ENCODE measurements at places on chromosomes 7 and 10. TPM values are rescaled to one million over a fixed set of nuclear protein-coding genes. Genes with fewer than 3 reads are reported as not detected.

DNA sequence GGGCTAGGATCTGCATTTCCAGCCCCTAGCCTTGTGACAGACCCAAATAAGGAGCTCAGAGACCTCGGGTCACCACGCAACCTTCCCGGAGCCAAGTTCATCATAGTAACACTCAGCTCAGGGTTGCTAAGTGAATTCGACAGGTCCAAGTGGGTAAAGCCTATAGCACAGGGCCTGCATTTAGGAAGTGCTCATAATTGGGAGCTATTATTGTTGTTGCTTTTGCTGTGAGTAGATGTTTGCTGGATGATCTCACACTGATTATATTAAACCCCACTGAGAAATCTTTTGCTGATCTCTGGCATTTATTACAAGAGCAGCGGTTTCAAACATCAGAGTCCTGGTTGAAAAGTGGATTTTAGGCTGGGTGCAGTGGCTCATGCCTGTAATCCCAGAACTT is 20.3 kb upstream of the SAR1A start:
- no peak for DNase-seq

DNA sequence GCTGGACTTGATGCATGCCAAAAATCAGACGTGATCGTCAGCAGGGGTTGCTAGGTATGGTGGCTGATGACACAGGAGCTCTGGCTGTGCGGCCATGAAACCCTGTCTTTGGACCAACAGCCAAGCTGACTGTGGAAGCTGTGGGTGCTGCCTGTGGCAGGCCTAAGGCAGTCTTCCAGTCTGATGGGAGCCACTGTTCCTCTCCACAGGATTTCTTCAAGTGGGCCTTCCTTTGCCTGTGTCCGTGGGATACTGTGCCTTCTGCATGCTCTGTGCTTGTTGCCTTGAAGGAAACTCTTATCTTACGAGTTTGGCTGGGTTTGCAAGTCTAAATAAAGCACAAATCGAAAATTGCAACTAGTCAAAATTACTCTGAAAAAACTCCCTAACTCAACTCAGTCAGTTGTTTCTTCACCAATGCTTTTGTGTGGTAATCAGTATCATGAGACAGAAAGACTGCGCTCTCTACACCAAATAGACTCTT is 101.9 kb upstream of the PDLIM1 start:
- DNase-seq = no peak

DNA sequence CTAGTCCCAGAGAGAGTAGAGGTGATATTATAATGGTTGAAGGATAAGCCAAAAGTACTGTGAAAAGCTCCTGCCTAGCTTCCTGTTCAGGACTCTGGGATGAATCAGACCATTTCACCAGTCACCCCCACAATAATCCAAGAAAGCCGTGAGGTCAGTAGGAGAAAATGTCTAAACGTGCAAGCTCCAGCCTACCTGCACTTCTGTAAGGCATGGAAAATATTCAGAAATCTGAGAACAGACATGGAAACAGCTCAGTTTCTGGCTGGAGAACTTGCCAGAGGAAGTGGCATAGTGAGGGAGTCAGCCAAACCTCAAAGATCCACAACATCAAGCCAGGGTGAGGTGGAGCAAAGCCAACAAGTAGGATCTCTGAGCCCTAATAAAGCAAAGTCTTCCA is 58.2 kb downstream of the ELAPOR2 start:
- no peak for DNase-seq

The DOCK4 gene
- 4.4 TPM for polyA plus RNA-seq

GRCh38 chr7:50775836-50776235 is 6.9 kb downstream of the GRB10 start:
- no peak for DNase-seq

DNA sequence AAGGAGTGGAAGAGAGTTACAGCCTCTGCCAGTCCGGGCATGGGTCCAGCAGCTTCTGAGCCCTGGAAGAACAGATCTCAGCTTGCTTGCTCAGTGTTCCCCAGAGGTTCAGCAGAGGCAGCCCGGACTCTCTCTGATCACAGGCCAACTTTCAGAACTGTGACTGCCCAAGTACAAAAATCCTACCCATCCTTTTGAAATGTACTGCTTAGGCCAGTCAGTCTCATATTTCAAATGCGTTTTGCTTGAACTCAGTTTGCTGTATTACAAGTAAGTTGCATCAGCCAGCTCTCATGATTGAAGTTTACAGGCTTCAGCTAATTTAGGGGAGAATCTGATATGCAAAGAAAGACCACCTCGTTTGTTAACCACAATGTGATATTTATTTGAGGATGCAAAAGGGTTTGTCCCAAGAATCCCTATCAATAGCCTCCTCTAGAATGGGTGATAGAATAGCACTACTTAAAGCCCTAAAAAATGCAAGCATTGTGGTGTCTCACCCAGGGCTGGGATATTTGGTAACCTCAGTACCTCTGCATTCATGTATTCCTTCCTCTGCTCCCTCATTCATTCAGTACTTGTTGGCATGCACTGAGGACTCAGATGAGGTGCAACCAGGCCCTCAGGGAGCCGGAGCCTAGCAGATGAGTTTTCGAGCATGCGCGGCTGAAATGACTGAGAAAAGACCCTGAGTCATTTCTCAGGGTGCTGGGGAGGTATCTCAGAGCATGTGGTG is 7.0 kb downstream of the AIMP2 start:
- DNase-seq = peak; percentile 95

GRCh38 chr10:23413629-23414089 is 25.2 kb upstream of the OTUD1 start:
- DNase-seq = no peak

DNA sequence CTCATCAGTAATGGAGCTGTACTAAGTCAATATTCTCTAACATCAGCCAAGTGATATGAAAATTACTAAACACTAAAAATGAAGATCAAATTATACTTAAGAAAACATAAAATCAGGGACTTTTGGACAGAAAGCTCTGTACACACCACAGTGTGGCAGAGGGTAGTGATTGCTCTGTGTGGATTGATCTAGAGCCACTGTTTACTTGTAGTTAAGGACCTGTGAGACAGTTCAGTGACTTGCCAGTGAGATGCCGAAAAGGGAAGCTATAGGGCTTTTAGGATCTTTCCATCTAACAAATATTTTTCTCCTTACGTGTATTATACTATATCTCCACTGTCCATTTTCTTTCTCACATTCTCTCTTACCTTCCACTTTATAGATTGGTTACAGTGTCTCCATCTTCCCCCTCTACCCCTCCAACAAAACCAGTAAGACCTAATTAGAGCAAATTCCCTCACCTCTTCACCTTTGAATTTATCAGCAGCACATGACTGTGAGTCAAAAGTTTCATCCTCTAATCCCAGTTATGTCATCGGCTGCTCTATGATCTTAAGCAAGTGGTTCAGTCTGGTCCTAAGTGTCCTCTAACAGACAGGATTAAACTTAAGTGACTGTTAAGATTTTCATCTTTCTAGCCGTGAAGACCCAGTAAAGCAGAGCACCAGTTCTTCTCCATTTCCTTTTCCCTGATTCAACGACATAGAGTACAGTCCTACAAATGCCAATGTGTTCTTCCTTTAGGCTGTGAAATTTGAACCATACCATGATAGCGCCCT is 6.9 kb downstream of the PIK3CG start:
- no peak for DNase-seq

- DNase-seq = peak; percentile 88
Observed at GRCh38 chr10:4431114-4431863, 394.7 kb upstream of the AKR1E2 start.

The FRMPD2 gene
- not detected for polyA plus RNA-seq

- DNase-seq = peak; percentile 80
Observed at GRCh38 chr10:119769886-119770285, 44.0 kb downstream of the INPP5F start.

- DNase-seq = no peak
Observed at GRCh38 chr7:51080622-51081269, 235.9 kb downstream of the COBL start.

The TMEM248 gene
- 195 TPM for polyA plus RNA-seq

The RSPH10B2 gene
- not detected for polyA plus RNA-seq

Measured in IMR-90 (cell line).